Activated CD4-positive, alpha-beta T cell treated with anti-CD3 and anti-CD28 coated beads for 1 hour (primary cell): ENCODE measurements at places on chromosomes 1 and 21.

- DNase-seq, result no peak
These were observed 218.3 kb upstream of the NRIP1 start for GRCh38 chr21:15283138-15283537.

DNA sequence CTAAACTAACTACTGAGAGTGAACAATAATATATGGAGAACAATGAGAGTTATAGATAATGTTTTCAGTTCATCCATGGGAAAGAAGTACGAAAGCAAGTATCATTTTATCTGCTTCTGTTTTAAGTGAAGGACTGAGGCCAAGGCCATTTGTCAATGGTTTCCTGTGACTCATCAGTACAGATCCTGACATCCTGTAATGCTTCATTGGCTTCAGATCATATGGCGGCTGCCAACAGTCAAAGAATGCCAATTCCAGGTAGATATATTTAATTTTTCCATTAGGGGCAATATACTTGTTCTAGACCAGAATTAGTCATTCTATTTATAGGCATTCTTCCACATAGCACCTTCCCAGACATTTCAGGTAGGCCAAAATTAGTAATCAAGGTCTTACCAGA lies 97.3 kb downstream of the USH2A start:
- DNase-seq, result no peak

GRCh38 chr1:85058311-85058710 lies 10.0 kb upstream of the MCOLN3 start:
- DNase-seq, result no peak

DNA sequence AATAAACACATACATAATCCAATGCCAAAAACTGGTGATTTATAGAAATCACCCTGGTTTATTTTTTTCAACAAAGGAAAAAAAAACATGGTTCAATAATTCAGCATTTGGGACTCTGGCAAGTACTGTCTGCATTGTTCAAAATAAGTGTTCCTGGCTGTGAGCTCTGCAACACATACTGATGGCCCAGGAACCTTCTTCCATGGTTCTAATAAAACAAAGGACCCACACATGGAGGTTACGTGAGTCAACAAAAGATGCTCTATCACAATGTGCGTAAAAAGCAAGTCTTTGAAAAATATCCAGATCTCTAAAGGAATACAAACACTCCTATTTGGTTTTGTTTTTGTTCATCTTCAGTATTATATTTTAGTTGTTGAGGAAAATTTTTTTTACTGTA lies 37.9 kb upstream of the C1orf198 start:
- DNase-seq, result no peak

GRCh38 chr1:49397086-49397485 lies 620.4 kb upstream of the BEND5 start:
- no peak for DNase-seq
